MCF 10A (cell line): ENCODE measurements at places on chromosomes 6 and 20.

- H3K27me3 ChIP-seq, result no peaks in the 10 kb centered on the region
- H3K27ac ChIP-seq, result no peak overlapping the region
- DNase-seq, result no peak
- no peak overlapping the region for H3K4me3 ChIP-seq
These were observed 182.8 kb downstream of the ZDHHC14 start for GRCh38 chr6:157563611-157564284.

GRCh38 chr20:51703400-51704287 lies 64.5 kb downstream of the ATP9A start:
- no peaks in the 10 kb centered on the region for H3K27me3 ChIP-seq
- no peak overlapping the region for H3K4me3 ChIP-seq
- H3K4me1 ChIP-seq, result no peaks in the 10 kb centered on the region
- H3K27ac ChIP-seq, result no peak overlapping the region

DNA sequence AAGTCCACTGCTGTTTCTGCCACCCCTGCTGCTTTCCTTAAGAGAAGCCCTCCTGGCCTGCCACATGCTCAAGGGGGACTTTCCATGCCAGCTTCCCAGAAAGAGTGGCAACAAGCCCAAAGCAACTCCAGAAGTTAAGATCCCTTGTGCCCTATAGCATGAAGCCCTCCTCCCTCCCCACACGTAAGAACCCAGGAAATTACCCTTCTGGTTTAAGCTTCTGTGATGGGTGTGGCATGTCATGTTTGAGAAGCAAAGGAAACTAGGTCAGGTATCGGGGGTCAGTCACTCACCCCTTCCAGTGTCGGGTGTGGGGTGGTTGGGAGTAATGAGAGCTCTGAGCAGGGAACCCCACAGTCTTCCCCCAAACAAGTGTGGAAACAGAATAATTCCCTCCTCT lies 196.1 kb downstream of the LRFN2 start:
- H3K4me1 ChIP-seq, result no peaks in the 10 kb centered on the region
- no peak for DNase-seq
- H3K27ac ChIP-seq, result no peak overlapping the region
- H3K36me3 ChIP-seq, result no peaks in the 10 kb centered on the region

DNA sequence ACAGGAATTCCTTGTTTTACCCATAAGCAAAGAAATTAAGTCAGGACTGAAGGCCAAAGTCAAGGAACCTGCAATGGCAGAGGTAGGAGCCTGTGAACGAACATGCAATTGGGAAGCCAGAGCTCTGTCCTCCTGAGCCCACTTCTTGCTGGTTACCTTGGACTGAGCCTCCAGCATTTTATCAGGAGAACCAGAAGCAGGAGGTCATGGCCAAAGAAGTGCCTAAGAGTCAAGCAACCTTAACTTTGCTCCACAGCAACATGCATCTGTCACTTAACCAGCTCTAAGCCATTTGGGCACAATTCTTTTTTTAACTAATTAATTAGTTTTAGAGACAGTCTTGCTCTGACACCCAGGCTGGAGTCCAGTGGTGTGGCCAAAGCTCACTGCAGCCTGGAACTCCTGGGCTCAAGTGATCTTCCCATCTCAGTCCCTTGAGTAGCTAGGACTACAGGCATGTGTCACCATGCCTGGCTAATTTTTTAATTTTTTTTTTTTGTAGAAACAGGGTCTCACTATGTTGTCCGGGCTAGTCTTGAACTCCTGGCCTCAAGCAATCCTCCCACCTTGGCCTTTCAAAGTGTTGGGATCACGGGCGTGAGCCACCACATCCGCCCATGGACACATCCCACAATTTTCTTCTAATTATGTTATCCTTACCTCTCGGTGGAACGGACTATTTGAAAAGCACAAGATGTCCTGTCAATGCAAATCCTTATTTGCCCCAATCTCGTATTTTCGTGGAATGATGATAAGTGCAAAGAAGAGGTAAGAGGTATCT lies 334.2 kb downstream of the CD83 start:
- H3K36me3 ChIP-seq, result no peaks in the 10 kb centered on the region
- no peak overlapping the region for H3K4me3 ChIP-seq
- no peaks in the 10 kb centered on the region for H3K27me3 ChIP-seq
- peaks cover 5% of the 10 kb centered on the region for H3K4me1 ChIP-seq
- H3K27ac ChIP-seq, result no peak overlapping the region

DNA sequence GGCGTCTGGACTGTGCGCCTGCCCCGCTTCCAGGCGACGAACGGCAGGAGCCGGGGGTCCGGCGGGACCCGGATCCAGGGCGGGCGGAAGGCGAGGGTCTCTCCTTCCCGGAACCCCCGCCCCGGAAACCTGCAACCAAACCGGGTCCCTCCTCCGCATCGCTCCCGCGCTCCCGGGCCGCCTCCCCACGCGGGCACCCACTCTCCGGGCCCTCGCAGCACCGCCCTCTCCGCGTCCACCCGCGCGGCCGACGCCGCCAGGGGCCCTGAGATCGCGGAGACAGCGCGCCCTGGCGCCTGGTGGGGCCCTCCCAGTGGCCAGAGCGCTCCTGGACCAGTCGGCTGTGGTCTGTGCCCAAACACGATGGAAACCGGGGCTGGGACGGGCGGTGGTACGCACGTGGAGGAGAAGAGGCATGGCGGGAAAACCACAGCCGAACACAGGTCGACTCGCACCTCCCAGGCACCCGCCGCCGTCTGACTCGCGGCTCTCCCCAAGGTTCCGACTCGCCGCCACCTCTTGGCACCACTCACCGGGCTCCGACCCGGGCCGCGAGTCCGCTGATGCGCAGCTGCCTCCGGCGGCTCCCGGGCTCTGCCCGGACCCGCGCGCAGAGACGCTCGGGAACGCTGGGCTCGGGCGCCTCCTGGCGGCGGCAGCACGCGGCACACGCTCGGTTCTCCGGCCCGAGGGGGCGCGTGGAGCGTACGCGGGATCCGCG lies 7.9 kb downstream of the NKX2-2 start:
- H3K27ac ChIP-seq, result no peak overlapping the region
- H3K36me3 ChIP-seq, result no peaks in the 10 kb centered on the region
- DNase-seq, result no peak
- peak overlapping the region; percentile 39 for H3K4me3 ChIP-seq
- H3K4me1 ChIP-seq, result no peaks in the 10 kb centered on the region

DNA sequence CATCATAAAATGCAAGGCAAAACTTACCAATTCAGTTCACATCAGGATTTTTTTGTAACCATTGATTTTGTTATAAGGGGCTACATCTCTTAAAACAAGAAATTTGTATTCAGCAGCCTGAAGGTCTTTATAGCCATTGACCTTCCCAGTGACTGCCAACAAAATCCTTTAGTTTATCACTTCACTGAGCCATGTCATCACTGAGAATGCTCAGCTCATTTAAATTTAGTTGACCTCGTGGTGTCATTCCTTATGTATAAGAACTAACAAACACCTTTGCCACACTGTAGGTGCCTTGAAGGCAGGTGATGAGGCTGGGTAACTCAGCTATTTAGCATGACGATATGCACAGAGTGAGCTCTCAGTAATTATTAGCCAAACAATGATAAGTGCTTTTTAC lies 77.7 kb downstream of the GRM1 start:
- H3K4me1 ChIP-seq, result no peaks in the 10 kb centered on the region
- H3K4me3 ChIP-seq, result no peak overlapping the region

DNA sequence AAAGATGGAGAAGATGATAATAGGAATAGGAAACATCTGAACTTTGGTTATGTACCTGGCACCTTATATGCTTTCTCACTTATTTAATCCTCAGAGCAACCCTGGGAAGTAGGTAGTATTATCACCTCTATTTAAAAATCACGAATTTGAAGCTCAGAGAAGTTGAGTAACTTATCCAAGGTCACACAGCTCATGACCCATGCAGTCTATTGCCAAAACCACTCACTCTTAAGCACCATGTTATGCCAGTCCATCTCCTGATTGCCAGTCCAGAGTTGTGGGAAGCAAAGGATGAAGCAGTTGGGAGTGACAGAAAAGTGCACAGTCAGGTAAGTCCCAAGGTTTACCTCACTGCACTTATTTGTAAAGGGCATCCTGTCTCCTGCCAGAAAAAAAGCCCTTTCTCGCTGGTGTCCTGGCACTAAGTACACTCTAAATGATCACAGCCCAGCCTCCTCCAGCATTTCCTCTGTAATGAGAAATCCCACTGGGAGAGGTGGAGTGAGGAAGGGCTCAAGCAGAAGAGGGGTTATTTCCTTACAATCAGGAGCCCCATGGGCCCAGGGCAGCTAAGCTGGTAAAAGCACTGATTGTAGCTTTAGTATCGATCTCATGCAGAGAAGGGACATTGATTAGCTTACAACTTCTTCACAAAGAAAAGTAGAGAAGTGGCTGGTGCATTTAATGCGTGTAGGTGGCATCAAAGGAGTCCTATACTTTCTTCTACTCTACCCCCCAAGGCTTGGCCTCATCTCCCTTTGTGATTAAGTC lies 21.3 kb upstream of the SCGN start:
- DNase-seq, result no peak
- H3K4me3 ChIP-seq, result no peak overlapping the region
- no peak overlapping the region for H3K27ac ChIP-seq
- H3K36me3 ChIP-seq, result peaks cover 6% of the 10 kb centered on the region
- H3K27me3 ChIP-seq, result peaks cover 27% of the 10 kb centered on the region

- H3K4me1 ChIP-seq, result peaks cover 25% of the 10 kb centered on the region
- H3K36me3 ChIP-seq, result no peaks in the 10 kb centered on the region
- H3K4me3 ChIP-seq, result peak overlapping the region; percentile 30
- H3K27ac ChIP-seq, result peak overlapping the region; percentile 73
- H3K27me3 ChIP-seq, result no peaks in the 10 kb centered on the region
These were observed 54.5 kb downstream of the ADGRG6 start for GRCh38 chr6:142356201-142356883.

DNA sequence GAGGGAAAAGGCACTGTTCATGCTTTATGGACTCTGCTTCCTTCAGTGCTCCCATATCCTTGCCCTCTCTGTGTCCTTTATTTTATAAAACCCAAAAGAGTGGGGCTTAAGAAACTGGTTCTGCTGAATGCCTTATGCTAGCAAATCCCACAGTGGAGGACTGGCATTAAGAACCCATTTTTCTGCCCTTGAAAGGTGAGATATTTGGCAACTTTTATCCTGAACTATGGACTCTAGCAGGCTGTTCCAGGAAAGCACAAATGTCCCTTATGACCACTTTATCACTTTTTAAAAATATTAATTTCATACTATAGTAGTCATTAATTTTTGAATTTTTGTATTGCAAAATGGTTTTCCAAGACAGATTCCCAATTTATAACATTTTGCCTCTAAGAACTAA lies 93.3 kb downstream of the ADAT2 start:
- H3K4me3 ChIP-seq, result no peak overlapping the region
- DNase-seq, result no peak
- H3K36me3 ChIP-seq, result no peaks in the 10 kb centered on the region
- H3K27me3 ChIP-seq, result no peaks in the 10 kb centered on the region
- H3K27ac ChIP-seq, result no peak overlapping the region

DNA sequence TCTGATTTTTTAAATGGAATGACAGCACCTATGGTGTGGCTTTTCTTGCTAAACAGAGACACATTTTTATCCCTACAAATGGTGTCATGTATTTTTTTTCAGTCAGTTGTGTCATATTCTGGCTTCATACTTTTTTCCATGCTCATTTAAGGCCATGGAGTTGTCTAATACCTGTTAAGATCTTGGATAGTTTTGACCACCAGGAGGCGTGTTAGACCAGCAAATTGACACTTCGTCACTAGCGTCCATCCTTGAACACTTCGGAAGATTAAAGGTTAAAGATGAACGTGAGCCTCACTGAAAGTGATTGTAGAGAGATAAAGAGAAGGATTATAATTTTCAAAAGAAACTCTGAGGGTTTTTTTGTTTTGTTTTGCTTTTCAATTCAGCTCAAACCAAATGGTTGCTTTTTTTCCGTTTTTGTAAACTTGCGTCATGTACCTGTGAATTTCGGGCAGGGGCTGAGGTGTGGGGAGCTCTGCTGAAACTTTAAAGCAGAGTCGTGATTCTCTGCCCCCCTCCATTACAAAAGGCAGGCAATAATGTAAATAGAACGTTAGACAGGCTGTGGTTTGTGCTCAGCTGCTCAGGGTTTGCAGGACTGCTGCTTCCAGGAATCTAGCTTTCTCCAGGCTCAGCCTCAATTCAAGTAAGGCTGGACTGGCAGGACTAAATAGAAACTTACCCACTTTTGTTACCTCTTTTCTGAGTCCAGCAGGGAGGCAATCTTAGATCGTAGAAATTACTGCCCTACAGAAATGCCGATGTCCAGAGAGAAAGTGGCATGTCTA lies 245.1 kb downstream of the FOXA2 start:
- peaks cover 36% of the 10 kb centered on the region for H3K4me1 ChIP-seq
- peak; percentile 84 for DNase-seq
- H3K4me3 ChIP-seq, result no peak overlapping the region
- H3K27ac ChIP-seq, result no peak overlapping the region
- H3K27me3 ChIP-seq, result no peaks in the 10 kb centered on the region

DNA sequence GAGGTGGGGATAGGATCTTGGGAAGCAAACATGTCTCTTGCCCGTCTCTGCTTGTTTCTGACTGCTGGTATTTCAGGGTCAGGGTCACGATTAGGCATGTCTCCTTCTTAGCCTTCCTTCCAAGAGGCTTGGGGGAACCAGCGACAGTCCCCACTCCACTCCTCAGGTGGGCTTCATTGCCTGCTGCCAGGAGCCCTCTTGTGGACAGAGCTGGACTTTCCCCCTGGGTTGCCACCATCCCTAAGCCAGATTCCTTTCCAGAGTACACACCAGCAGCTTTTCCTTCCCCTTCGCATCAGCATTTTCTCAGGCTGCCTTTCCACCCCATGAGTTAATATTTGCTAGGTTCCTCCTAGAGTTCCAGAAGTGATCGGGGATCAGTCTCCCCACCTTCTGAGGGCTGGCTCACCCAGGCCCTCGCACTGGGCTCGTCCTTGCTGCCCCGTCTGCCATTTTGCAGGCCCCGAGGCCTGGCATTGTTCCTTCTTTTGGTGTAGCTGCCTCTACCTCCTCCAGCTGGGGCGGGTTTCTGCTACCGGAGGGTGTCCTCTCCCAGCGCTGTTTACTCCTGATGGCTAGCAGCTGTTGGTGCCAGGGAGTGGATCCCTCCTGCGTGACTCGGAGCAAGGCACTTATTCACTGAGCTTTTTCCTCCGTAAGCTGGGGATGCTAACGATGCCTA lies 8.8 kb upstream of the C20orf144 start:
- H3K27me3 ChIP-seq, result no peaks in the 10 kb centered on the region
- DNase-seq, result peak; percentile 57
- H3K4me1 ChIP-seq, result peaks cover under 1% of the 10 kb centered on the region
- no peak overlapping the region for H3K4me3 ChIP-seq
- no peak overlapping the region for H3K27ac ChIP-seq

- H3K36me3 ChIP-seq, result no peaks in the 10 kb centered on the region
- H3K27ac ChIP-seq, result no peak overlapping the region
- H3K4me1 ChIP-seq, result peaks cover 6% of the 10 kb centered on the region
- H3K27me3 ChIP-seq, result no peaks in the 10 kb centered on the region
- DNase-seq, result no peak
These were observed 9.0 kb downstream of the C20orf203 start for GRCh38 chr20:32664678-32665159.

- H3K27me3 ChIP-seq, result no peaks in the 10 kb centered on the region
- no peaks in the 10 kb centered on the region for H3K36me3 ChIP-seq
- peak overlapping the region; percentile 24 for H3K27ac ChIP-seq
- peak; percentile 39 for DNase-seq
- H3K4me3 ChIP-seq, result no peak overlapping the region
These were observed 50.6 kb downstream of the MAFB start for GRCh38 chr20:40638414-40638813.

GRCh38 chr20:856361-856775 lies 22.9 kb downstream of the FAM110A start:
- H3K4me3 ChIP-seq, result peak overlapping the region; percentile 61
- peak overlapping the region; percentile 84 for H3K27ac ChIP-seq
- no peaks in the 10 kb centered on the region for H3K27me3 ChIP-seq
- peak; percentile 99 for DNase-seq
